ENCODE measurements at places on chromosomes 3 and 15.

DNA sequence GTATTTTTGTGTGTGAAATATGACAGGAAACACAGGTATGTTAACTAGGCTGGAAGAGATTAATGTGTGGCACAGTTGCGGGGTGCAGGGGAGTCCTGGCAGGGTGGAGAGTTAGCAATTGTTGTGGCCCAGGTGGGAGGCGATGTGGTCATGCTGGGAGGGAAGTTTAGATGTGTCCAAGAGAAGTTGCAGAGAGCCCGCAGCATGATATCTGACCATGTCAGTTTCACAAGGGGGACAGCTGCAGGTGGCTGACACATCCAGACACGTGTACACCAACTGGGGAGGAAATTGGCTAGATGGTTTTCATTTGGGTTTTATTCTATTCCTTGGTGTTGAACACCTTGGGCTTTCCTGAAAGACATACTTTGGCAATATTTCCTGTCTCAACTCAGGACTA, 172.8 kb upstream of the RGMA start:
- no peak for DNase-seq

DNA sequence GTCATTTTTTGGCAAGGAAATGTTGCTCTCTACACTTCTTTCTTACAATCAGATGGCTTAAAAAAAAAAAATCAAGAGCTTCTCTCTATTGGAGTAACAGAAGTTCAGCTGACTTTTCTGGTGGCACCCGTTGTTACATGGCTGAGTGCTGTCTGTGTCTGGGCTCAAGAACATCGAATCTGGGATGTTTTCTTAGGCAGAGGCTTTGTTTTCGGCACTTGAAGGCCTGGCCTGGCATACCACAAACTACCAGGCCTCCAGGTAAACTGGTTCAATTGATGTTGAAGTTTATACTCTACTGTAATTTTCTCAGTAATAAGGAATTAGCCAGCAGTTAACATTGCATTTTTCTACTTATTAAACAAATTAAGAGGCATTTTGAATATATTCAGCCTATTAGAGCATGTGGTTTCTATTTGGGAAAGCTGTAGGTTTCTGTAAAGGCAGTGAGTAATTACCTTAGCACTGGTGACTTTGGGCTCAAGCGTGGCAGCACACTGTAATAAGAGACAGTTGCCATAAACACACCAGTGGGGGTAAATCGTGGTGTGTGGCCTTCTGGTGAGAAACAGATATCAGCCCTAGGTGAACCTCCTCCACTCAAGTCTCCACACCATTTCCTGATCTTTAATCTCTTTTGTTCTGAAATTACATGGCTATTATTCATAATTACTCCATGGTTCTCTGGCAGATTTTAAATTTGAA, 544.7 kb downstream of the MECOM start:
- DNase-seq = peak; percentile 2

GRCh38 chr3:187288131-187288854, 3.2 kb downstream of the MASP1 start:
- no peak for DNase-seq

DNA sequence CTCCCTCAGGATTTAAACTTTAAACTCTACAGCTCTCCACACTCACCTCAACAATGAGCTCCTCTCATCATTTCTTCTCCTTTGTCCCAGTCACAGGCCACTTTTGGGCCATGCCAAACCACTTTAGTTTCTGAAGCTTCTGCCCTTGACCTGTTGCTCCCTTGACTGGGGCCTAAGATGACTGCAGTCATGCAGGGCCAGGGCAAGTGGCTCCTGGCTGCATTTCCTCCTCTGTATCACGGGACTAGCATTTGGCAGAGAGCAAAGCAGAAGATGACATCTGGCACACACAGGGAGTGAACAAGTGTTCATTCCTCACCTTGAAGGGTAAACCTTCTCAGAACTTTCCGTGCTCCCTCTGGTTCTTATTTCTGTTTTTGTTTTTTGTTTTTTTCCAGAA, 136.9 kb downstream of the PDE8A start:
- no peak for DNase-seq

GRCh38 chr3:136840252-136840651, 21.3 kb downstream of the SLC35G2 start:
- DNase-seq = peak; percentile 26

DNA sequence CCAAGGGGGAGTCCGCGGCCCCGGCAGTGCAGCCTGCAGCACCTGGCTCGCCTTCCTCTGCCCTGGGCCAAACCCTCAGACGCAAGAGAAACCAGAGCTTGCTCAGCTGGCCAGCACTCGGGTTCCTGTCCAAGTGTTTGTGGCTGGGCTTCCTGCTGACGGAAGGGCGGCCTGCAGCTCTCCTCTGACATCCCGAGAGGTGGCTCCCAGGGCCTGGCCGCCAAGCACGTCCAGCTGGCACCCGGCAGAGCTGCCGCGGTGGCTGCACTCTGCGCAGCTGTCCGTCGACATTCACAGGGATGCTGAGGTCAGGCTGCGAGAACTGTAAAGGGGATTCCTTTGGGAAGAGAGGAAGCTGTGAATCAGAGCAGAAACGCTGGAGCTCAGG, 85.6 kb downstream of the CPN2 start:
- no peak for DNase-seq

DNA sequence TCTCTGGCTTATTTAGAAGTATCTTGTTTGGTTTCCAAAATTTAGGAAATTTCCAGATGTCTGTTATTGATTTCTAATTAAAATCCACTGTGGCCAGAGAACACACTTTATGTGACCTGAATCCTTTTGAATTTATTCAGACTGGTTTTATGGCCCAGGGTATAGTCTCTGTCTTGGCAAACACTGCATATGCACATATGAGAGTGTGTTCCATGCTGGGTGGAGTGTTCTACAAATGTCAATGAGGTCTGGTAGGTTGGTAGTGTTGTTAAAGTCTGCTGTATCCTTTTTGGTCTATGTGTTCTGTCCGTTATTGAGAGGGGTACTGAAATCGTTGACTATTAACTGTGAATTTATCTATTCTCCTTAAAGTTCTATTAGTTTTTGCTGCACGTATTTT, 30.2 kb downstream of the PGPEP1L start:
- DNase-seq = no peak

DNA sequence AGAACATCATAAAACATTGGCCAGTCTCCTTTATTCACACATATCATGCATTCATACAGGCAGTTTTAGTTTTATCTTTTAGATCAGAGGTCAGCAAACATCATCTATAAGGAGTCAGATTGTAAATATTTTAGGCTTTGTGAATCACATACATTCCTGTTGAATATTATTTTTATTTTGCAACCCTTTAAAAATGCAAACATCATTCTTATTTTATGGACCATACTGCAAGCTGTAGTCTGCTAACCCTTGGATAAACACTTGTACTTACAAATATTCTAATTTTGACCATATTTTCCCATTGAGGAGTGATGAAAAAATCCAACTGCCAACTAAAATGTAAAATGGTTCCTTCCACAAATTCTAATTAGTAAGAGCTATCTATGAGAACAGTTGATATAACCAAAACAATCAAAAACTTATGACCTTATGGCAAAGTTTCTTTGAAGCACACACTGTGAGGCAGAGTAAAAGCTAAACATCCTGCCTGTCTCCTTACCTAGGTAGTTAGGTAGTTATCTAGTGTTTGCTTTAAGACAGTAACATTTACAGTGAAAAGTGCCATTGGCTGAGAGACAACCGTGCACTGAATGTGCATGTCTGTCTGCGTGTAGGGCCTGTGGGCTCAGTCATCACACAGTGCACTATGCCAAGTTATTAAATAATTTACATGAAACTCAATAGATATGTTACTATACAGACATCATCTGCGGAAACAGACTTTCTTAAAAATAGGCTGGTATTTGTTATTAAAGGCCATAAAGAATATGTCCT, 57.7 kb downstream of the PIK3R4 start:
- no peak for DNase-seq

DNA sequence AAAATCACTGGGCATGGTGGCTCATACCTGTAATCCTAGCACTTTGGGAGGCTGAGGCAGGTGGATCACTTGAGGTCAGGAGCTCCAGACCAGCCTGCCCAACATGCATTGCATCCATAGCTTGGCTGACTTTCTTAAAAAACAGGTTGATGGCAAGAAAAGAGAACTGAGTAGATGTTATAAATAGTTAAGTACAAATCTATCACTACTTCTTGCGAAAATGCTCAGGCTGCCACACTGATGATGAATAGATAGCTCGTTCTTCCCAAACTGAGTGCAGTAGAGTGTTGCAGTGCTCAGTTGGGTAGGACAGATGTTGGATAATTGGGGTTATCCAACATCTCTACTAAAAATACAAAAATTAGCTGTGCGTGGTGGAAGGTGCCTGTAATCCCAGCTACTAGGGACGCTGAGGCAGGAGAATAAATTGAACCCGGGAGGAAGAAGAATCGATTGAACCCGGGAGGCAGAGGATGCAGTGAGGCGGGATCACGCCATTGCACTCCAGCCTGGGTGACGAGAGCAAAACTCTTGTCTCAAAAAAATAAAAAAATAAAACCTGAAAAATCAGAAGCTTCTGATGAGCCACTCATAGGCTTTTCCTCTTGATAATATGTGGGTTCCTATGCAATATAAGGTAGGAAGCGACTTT, 1.2 kb downstream of the BTLA start:
- no peak for DNase-seq

DNA sequence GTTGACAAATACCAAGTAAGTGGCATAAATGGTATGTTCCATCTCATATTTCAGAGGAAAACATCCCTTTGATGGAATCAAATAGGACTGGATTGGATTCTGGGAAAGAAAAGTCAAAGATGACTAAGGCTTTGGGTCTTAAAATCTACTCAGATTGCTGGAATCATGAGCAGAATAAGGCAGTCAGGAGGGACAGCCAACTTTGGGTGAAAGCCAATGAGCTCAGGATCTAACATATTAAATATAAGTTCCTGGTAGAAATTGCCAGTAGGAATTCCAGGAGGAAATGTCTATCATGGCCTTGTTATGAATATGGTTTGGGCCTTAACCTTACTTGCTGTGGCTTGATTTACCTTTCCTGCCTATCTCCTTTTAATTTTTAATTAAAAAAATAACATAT, 55.3 kb downstream of the ISL2 start:
- no peak for DNase-seq

DNA sequence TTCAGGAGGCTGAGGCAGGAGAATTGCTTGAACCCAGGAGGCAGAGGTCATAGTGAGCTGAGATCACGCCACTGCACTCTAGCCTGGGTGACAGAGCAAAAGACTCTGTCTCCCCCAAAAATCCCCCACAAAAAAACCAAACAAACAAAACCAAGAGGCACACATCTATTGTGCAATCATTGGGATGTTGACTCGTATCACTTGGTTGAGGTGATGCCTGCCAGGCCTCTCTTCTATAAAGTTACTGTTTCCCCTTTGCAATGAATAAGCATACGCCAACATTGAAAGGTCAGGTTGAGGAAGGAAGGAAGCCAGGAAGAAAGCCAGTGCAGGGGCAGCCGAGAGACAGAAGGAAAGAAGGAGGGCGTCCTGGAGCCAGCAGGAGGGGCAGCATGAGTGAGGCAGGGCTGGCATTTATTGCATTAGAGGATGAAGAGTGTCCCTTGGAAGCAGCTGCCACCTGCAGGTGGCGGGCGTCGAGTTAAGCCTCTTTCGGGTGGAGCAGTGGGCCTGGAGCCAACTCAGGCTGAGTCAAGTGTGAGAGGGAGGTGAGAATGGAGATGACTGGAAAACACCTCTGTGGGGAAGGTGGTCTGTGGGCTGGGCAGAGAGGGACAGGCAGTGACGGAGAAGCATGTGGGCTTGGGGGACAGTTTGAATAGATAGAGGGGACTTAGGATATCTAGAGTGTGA, 8.3 kb upstream of the CSPG4 start:
- peak; percentile 63 for DNase-seq

DNA sequence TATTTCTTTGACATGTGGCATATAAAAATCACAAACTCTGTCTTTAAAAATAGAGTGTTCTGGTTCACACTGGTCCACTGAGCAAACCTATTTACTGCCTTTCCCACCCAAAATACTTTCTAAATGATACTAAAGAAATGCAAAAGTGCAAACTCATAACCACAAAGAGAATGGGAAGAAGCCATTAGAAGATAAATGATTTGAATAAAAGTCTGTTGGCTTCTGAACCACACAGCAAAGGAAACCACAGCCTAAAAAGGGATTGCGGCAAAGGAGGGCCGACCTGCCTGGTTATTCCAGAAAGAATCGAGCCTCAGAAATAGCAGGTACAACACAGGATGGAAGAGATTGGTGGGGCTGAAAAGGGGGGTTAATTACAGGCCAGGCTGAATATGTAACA, 599.5 kb downstream of the FHIT start:
- DNase-seq = peak; percentile 41

DNA sequence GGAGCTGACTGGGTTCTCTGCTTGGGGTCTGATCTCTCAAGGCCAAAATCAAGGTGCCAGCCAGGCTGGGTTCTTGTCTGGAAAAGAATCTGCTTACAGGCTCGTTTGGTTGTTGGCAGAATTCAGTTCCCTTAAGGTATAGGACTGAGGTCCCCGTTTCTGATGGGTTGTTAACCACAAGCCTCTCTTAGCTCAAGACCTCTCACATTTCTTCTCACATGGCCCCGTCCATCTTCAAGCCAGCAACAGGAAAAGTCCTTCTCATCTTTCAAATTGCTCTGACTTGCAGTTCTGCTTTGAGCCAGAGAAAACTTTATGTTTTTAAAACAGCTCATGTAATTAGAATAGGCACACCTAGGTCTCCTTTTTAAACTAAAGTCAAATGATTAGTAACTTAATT, 20.4 kb downstream of the UACA start:
- DNase-seq = peak; percentile 36

- DNase-seq = no peak
These were observed 18.7 kb downstream of the STARD9 start for GRCh38 chr15:42594095-42594494.

DNA sequence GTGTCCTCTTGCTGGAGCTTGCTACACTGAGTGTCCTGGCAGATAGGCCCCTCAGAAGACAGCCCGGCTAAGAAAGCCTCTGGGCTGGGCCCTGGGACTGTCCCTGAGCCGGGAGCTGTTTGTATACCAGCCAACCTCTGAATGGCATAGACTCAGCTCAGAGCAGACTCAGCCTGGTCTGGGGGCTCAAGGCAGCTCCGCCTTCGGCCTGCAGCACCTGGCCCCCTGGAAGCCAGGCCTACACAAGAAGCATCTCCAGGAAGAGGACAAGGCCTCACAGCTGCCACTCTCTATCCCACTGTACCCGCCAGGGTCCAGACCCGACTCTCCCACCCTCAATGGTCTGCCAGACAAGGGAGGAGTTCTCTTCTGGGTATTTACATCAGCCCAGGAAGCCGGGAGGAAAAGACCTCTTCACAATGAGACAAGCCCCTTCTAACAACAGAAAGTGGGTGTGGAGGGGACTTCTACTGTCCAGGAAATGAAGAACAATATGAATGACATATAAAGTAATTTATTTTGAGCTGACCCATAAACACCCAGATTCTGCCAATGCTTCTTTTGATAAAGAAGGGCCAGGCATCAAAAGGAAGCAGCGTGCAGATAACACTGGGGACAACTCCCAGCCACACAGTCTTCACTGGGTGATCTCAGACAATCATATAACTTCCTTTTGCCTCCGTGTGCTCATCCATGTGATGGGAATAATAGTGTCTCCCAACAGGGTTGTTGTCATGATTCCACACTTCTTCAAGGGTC, 110.2 kb downstream of the TPRA1 start:
- no peak for DNase-seq

DNA sequence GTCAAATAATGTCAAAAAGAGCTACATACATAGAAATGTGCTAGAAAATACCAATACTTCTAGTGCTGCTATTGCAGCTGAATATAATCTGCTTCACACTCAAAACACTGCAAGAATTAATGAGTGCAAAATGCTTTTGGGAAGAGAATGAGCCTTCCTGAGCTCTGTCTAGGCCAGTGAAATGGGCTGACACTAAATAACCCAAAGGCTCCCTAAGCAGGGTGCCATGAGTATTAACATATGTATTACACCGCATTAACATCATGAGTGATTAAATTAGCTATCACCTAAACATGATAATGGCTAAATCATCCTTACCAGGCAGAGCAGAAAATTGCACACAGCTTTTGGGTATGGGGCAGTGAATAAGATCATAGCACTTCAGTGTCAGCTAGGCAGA, 806.3 kb upstream of the NECTIN3 start:
- DNase-seq = no peak

All from OCI-M1 (cell line).